ENCODE measurements at places on chromosomes 5 and 9.

DNA sequence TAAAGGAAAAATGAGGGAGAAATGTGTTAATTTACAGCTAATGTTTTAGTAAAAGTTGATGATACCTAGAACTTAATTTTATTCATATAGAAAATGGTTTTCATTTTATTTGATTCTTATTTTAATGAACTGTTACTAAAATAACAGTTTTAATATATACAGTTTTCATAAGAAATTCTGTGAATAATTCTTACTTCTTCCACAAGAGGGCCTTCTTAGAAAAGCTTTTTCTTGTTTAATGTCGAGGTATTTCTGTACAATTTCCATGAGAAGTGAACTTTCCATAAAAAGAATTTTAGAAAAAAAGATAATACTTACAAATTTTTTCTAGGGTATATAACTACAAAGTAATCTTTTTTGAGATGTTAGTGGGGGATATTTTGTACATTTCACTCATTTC is 73.9 kb downstream of the KLF9 start:
- DNase-seq, result no peak

- no peak for DNase-seq
Observed at GRCh38 chr9:124260769-124261603, 3.2 kb downstream of the NEK6 start.

DNA sequence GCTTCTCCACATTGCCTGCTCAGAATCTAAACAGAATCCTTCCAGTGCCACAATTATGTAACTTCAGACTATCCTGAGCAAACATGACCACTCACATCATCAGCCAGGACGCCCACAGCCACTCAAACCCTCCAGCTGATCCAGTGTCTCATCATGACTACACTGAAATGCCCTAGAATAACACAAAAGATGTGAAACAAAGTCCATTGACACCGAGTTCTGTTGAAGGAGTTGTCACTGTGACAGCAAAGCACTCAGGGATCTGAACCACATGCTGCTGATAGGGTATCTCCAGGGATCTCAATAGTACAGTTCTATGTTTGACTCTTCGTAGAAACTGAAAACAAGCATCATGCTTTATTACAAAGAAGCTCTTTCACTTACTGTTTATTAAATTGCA is 150.2 kb downstream of the GABBR2 start:
- no peak for DNase-seq

GRCh38 chr5:131783874-131784273 is 12.9 kb downstream of the FNIP1 start:
- DNase-seq, result peak; percentile 17

DNA sequence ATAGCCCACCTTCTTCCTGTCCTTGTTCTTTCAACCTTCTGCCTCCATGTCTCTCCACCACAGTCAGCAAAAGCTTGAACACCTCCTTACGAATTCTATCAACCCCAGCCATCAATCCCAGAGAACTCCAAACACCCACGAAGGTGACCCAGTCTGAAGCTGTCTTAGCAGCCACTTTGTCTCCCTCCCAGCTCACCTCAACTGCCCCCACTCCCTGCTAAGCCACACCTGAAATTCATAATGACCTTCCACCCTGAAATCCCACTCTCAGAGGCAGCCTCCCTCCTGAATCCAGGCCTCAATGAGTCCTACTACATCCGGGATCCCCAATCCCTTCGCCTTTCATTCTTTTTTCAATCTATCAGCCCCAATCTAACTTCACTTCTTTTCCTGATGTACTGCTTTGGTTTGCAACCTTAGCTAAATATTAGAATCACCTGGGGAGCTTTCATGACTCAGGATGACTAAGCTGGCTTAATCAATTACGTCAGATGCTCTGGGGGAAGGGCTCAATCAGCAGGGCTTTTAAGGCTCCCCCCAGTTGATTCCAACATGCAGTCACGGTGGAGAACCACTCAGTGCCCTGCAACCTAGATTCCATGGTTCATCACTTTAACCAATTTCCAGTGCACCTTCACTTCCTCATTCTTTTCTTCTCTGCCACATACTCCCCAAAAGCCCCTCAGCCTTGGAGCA is 32.2 kb downstream of the BHMT start:
- no peak for DNase-seq

DNA sequence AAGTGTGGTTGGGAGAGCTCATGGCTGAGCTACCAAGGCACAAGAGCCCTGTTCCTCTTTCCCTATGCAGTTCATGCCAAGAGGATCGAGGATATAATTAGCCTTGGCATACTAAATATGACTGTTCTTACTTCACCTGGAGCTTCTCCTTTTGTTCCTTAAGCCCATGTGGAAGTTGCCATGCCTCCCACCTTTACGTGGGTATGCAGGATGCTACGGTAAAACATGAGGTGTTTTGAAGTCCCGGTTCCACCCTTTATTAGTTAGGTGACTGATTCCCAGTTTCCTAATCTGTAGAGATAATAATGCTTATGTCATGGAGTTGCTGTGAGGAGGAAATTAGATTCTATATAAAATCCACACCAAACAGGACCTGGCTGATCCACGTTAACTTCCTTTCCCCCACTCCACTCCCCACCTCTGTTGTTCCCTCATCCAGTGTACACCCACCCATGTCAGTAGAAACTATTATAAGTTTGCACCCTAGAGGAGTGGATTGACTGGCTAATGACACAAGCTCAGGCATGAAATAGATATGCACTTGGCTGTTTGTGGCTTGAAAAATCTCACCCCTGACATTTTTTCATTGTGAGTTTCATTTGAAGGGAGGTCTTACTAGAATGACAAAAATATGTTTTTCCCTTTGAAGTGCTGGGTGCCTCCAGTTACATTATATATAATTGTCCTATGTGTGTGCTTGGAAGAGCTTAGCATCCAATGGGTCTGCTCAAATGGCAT is 36.8 kb upstream of the SHOC1 start:
- DNase-seq, result no peak

DNA sequence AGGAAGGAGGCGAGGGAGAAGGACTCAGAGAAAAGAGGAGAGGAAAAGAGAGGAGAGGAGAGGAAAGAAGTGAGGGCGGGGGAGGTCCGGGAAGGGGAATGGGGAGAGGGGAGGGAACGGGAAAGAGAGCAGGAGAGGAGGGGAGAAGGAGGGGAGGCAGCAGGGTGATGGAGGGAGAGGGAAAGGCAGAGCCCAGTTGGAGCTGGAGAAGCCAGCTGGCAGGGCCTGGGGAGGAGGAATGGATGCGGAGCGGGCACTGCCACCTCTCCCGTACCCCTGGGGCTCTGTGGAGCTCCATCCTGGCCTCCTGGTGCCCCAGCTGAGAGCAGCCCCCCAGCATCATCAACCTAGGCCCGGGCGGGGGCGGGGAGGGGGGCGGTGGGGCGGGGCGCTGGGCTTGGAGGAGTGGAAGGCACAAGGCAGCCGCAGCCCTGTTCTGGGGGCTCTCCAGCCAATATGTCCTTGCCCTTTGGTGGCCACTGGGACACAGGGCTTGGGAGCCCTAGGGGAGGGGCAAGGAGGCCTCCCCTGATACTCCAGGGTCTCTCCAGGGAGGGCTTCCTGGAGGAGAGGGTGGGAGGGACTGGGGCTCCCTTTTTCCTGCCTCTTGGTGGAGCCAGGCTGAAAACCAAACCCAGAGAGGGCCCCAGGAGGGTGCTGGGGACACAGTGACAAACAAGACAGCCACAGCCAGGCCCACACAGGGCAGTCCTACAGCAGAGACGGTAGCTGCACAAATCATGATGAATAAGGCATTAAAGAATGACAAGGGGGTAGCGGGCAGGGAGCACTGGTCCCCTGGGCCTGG is 123.7 kb downstream of the C9orf50 start:
- DNase-seq, result peak; percentile 75

DNA sequence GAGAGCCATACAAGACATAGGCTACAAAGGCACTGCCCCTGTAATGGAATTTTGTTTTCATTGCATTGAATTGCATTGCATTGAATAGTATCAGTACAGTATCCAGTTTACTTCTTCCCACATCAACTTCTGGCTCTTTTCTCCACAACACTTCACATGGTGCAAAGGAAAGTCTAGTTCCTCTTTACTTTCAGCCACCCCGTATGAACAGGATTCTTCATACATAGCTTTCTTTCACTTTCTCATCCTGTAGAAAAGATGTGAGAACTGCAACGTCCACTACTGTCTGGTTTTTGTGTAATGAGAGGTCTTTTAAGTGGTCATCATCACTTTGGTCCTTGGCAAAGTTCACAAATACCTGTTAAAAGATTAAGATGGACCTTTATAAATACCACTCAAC is 20.2 kb downstream of the NIPSNAP3B start:
- no peak for DNase-seq

GRCh38 chr5:151855701-151856100 is 69.0 kb downstream of the GLRA1 start:
- DNase-seq, result no peak

GRCh38 chr5:91223886-91224285 is 159.2 kb downstream of the ARRDC3 start:
- DNase-seq, result no peak

GRCh38 chr9:97940233-97940632 is 2.3 kb upstream of the HEMGN start:
- no peak for DNase-seq

DNA sequence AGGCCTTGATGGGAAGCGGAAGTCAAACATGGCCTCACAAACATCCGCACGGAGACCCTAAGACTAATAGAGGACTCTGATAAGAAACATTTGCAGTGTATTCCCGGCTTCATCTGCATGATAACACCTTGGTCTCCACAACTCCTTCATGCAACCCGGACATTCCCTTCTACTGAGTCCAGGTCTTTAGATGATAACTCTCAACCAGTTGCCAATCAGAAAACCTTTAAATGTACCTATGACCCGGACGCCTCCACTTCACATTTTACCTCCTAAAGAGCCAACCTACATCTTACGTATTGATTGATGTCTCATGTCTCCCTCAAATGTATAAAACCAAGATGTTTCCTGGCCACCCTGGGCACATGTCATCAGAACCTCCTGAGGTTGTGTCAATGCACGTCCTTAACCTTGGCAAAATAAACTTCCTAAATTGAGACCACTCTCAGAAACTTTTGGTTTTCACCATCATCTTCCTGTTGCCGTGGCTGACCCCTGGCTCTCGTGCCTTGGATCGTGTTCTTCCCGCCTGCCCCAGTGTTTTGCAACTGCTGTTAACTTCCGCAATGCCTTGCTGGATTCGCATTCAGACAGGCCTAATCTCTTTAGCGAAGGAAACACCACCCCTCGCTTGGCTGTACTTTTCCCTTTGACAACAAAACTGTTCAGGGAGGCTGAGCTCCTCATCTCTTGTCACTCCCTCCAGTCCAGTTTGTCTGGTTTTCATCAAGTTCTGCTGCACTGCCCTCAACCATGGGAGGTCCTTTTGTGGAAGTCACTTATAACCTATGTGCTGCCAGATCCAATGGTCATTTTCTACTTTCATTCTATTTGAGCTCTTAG is 1.1 kb upstream of the DAP start:
- no peak for DNase-seq

- DNase-seq, result peak; percentile 65
Observed at GRCh38 chr5:135887881-135888614, 7.6 kb downstream of the IL9 start.

DNA sequence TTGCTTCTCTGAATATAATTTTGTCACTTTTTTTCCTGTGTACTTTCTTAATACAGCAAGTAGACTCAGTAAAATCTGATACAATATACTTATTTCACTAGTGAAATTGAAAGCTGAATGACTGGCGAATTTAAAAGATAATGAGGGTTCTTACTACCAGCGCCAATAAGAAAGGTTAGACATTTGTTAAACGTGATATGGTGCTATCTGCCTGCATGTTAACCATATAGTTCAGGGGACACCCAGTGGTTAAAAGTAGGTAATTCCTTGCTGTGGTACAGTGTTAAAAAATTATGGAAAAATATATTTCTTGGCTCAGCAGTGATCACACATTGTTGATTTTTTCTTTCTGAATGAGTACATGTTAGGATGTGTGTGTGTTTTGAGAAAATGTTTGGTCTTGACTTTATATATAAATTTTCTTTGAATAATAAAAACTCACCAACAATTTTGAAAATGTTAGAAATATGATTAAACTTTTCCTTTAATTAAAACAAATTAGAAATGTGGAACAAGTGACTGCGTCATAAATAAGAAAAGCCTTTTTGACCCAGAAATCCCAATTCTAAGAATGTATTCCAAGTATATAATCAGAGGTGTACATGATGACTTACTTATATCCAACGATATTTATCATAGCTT is 25.8 kb downstream of the CAST start:
- peak; percentile 29 for DNase-seq

GRCh38 chr9:123235448-123235847 is 32.9 kb downstream of the STRBP start:
- DNase-seq, result no peak

DNA sequence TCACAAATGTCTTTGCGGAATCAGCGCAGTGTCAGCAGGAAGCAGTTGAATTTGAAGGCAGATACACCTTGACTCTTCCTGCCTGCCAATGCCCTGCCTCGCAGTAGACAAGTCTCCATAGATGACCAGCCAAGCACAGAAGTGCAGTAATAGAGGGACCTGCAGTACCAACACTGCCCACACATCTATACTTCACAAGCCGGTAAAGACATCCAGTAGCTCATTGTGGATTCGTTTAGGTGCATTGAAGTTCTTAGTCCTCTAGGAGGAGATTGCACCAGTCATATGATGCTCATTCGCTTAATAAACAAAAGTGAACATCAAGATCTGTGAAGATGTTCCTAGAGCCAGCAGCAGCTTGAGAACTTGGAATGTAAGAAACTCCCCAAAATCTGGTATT is 7.1 kb upstream of the IFNA2 start:
- peak; percentile 22 for DNase-seq

GRCh38 chr5:58188262-58188651 is 271.6 kb downstream of the PLK2 start:
- DNase-seq, result peak; percentile 8

- DNase-seq, result no peak
Observed at GRCh38 chr5:50691399-50692016, 25.1 kb downstream of the PARP8 start.

DNA sequence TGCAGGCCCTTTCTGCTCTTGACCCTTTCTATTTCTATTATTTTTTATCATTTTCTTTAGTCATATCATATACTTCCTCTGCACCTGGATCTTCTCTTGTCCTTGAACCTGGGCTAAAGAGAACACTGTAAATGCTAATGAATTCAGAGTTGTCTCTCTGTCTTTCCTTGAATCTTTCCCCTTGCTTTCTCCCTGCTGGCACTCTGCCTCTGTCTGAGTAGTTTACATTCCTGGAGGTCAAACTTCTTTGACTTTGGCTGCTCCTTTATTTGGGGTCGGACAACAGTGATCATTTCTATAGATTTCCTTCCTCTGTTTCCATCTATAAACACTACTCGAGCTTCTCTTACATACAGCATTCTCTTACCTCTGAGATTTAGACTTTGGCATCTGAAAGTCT is 47.1 kb downstream of the IZUMO3 start:
- DNase-seq, result peak; percentile 15

DNA sequence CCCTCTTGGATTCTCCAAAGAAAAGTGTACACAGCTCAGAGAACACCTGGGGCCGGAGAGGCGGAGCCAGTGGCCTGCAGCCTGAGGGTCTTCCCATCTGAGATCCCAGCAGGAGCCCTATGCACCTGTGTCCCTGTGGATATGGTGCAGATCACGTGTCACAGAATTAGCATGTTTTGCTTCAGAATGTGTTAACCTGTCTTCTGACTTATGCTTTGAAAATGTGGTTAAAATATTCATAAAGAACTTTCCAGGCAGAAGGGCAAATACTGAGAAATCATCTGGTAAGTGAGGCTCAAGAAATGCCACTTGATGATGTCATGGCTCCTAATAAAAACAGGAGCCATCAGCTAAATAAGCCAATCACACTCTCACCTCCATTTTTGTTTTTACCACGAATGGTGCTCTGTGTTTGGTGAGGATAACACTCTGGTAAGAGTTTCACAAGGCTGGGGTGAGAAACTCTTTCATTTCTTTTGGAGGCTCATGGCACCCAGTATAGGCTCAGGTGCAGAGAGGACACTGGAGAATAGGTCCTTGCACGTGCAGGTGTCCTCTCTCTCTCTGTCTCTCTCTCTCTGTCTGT is 279.8 kb downstream of the FSTL4 start:
- DNase-seq, result no peak
